Activated T-cell treated with anti-CD3 and anti-CD28 coated beads, Interleukin-2, amount 50 U/mL, for 72 hours (primary cell): ENCODE measurements at places on chromosomes 2 and 18. TPM values are rescaled to one million over a fixed set of nuclear protein-coding genes. Genes with fewer than 3 reads are reported as not detected.
A peak's percentile ranks its signal among the peaks of the same experiment; 100 is the strongest.

DNA sequence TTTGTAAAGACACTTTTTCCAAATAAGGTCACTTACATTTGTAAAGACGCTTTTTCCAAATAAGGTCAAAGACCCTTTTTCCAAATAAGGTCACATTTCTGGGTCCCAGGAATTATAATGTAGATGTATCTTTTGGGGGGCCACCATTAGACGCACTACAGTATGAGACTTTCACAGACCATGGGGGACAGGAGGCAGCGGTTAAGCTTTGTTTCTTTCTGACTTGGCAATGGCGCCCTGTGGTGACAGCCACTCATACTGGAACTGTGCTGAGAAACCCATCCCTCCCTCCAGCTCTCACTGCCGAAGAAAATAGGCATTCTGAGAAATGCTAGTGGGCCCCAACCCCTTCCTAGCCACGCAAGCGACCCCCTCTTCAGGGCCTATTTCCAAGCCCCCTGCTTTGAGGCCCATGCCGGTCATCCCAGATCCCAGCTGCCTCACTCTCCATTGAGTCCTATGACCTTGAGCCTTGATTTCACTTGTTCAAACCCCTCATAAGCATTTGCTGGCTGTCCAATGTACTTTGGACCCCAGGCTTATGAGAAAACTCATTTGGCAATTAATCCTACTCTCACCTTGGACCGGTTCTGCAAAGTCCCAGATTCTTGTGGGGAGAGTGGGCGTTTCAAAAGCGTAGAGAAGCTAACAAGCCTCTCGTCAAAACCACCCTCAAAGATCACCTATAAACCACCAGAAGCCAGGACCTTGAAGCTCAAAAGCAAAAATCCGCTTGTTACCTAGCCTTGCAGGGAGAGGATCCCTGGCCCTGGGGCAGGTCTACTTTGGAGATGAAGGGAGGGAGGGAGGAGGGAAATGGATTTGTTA, 11.3 kb upstream of the SPATA3 start:
- peak; percentile 85 for DNase-seq

DNA sequence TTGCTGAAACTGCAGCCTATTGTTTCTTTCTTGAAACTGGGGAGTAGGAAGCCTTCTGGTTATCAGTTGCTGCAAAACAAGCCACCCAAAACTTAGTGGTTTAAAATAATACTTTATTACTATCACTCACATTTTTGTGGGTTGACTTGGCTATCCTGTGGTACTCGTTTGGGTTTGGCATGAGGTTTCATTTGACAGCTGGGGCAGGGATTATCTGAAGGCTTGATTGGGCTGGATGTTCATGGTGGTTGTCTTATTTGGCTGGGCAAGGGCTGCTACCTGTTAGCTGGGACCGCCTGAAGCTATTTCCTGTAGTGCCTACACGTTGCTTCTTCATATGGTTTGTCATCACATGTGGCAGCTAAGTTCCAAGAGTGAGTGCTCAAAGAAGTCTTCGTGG, 122.3 kb downstream of the PLCL1 start:
- DNase-seq, result no peak

GRCh38 chr2:35462226-35462998, 893.2 kb upstream of the CRIM1 start:
- no peak for DNase-seq

DNA sequence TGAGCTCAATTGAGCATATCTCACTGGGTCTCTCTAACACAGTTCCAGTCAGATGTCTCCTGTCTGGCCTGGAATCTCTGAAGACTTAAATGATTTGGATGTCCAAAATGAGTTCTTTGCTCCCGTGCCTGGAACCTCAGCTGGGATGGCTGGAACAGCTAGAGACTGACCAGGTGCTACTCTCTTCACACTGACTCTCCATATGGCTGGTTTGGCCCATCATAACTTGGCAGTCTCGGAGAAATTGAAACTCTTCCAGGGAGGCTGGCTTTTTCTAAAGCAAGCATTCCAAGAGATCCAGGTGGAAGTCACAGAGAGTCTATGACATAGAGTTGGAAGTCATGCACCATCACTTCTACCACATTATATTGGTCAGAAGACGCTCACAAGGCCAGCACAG, 129.6 kb upstream of the NOL4 start:
- no peak for DNase-seq

- DNase-seq, result no peak
Measured at GRCh38 chr2:198326431-198326830, 522.0 kb downstream of the PLCL1 start.

- DNase-seq, result no peak
Measured at GRCh38 chr2:124048664-124049063, 23.6 kb downstream of the CNTNAP5 start.

DNA sequence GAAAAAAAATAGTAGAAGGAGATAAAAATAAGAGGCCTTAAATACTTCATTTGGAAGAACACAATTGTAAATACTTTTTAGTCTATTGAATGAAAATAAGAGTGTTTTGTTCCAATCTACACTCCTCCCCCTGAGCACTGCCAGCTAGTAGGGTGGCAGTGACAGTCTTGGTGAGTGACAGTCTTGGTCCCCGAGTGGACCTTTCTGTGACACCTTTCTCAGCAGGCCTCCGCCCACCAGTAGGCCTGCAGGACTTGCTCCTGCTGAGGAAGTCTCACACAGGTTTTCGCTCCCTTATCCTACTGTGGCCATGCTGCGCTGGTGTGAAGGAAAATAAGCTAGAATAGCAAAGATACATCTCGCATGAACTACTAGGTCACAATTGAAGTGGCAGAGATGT, 666.8 kb downstream of the NR4A2 start:
- no peak for DNase-seq

DNA sequence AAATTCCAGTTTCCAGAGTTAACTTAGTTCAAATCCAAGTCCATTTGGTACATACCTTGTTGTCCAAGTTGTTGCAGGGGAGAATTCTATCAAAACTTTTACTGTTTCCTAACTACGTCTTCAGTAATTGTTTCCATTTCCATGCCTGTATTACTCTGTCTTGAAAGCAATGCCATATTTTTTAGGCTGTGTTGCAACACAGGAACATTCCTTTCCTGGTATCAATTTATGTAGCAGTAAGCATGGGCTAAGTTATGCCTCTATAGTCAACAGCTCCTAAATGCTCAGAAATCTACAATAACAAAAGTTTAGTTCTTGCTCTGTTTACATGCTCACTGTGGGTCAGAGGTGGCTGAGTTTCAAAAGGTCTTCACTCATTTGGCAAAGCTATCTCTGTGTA, 1943.8 kb upstream of the PIK3C3 start:
- DNase-seq, result no peak

DNA sequence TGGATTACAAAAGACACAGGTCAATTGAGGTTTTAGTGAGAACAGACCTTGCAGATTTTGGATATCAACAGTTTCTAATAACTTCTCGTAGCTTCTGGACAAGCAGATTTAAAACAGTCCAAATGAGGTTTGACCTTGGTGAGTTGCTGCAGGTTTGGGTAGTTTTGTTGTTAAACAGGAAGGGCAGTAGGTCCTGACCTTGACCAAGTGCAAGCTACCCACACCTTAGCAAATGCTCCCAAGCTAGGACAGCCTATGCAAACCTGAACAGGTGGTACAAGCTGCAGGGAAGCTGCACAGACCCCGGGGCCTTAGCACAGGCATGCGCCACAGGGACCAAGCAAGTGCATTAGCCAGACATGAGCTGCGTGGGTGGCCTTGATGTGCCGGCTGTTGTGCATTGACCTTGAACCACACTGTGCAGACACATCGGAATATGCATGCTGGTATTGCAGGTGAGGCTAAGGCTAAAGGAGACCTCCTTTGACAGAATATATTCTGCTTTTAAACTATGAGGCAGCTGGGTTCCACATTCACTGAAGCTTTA, 40.2 kb upstream of the AGAP1 start:
- DNase-seq, result no peak

- DNase-seq, result no peak
Measured at GRCh38 chr2:235244255-235245220, 249.3 kb upstream of the AGAP1 start.

- no peak for DNase-seq
Measured at GRCh38 chr2:211396815-211397214, 840.4 kb downstream of the CPS1 start.

DNA sequence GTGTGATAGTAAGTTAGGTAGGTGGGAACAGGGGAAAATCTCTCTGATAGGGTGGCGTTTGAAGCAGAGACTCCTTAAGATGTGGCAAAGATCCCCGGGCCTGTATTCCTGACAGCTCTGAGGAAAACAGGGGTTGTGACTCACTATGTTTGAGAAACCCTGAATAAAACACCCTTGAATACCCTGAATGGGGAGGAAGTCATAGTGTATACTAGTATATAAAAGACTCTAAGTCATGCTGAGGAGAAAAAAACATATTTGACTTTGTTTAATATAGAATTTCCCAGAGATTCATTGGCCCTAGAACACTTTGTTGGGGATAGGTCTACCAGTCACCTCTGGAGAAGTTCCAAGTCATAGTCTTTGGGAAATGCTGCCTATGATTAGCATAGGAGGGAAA, 590.9 kb downstream of the IRS1 start:
- no peak for DNase-seq

- no peak for DNase-seq
Measured at GRCh38 chr18:10113121-10114022, 199.6 kb downstream of the VAPA start.

DNA sequence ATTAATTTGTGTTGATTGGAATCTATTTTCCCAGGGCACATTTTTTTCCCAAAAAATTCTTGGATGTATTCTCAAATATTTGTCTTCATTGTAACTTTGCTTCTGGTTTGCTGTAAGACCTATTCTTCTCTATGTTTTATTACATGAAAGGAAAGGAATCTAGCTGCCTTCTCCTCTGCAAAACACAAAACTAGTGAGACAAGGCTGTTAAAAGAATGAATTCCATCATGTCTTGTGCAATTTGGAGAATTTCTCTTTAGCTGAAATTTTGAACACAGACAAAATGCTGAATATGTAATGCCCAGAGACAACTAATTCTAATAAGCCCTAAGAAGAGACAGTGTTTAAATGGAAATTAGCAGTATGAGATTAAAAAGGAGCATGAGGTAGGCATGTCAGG, 275.9 kb downstream of the CDH20 start:
- no peak for DNase-seq

GRCh38 chr2:25493207-25493606, 151.5 kb upstream of the DNMT3A start:
- DNase-seq, result no peak

DNA sequence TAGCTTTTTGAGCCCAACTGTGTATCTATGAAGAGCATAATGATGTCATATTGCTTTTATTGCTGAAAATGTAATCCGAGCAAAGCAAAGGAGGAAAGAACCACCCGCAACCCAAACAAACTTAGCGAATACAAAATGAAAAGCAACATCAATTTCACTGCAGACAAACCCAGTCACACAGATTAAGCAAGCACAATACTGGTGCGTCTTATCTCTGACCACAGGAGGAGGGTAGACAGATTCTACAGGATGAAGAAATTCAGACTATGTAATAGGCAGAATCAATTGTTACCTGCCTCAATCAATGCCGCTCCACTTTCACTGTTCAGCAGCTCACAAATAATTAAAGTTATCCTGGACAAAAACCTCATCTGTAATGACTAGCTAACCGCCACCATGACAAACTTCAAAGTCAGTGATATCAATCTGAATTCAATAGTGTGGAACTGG, 115.5 kb upstream of the SP3 start:
- DNase-seq, result no peak

DNA sequence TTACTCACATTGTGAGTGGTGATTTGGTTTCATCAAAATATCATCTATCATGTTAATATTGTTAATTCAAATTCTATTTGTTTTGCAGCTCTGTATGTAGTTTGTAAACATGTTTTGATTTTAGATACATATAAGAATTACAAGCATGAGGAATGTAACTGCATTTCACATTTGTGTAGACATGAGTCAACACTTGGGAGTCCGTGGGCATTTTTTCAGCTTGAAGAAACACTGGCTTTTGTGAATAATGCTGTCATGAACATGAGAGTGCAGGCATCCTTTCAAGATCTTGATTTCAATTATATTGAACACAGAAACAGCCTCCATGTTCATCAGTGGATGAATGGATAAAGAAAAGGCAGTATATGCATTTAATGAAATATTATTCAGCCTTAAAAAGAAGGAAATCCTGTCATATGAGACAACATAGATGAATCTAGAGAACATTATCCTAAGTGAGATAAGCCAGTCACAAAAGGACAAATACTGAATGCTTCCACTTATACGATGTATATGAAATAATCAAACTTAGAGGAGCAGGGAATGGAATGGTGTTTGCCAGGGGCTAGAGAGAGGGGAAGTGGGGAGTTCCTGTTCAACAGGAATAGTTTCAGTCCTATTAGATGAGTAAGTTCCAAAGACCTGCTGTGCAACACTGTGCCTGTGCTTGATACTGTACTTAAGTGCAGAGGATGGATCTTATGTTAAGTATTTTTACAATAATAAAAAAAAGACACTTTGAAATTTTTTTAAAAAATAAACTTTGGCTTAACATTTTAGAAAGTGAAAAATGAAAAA, 194.9 kb downstream of the LRATD1 start:
- DNase-seq, result no peak

GRCh38 chr18:66329716-66330115, 274.2 kb downstream of the CDH19 start:
- DNase-seq, result no peak

DNA sequence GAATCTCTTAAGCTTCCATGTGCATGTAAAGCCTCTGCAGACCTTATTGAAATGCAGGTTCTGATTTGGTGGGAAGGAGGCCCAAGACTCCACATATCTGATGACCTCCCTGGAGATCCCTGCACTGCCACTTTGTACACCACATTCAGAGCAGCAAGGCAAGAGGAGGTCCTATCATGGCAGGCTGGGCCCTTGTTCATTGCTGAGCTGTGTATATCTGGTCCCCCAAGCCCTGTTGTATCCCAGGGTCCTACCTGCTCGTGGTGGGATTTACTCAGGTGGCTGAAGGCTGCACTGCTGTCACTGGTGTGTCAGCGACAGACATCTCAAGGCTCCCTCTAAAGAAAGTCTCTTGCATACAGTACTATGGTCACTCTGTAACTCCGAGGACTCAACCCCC, 114.2 kb downstream of the ST6GAL2 start:
- no peak for DNase-seq

GRCh38 chr2:104774631-104775030, 79.3 kb upstream of the POU3F3 start:
- no peak for DNase-seq

DNA sequence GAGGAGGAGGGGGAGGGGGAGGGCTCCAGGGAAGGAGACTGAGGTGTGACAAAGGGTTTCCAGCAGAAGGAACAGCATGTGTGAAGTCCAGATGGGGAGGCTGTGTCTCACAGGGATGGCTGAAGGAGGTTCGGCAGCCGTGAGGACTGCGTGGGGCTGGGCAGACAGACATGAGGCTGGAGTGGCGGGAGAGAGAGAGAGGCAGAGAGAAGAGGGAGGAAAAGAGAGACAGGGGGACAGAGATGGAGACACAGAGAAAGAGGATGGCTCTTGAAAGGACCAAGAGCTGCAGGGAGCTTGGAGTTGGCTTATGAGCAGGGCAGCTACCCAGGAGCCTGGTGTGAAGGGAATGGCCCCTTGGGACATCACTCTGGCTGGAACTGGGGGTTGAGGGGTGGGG, 138.9 kb upstream of the ASB18 start:
- no peak for DNase-seq

- no peak for DNase-seq
Measured at GRCh38 chr18:24991141-24992060, 360.6 kb downstream of the ZNF521 start.

CHST9 gene
- total RNA-seq, result not detected

MC5R gene
- total RNA-seq, result not detected

AQP12A gene
- not detected for total RNA-seq

CREG2 gene
- not detected for total RNA-seq

TUBB6 gene
- 5.2 TPM for total RNA-seq

C2orf80 gene
- not detected for total RNA-seq

GDF7 gene
- total RNA-seq, result not detected

ASB18 gene
- total RNA-seq, result not detected

MATN3 gene
- not detected for total RNA-seq

TRIM43B gene
- not detected for total RNA-seq
